ELR (cell line): ENCODE measurements at places on chromosomes 7 and 10.

- DNase-seq = no peak
Observed at GRCh38 chr10:6384031-6384430, 181.3 kb downstream of the PFKFB3 start.

DNA sequence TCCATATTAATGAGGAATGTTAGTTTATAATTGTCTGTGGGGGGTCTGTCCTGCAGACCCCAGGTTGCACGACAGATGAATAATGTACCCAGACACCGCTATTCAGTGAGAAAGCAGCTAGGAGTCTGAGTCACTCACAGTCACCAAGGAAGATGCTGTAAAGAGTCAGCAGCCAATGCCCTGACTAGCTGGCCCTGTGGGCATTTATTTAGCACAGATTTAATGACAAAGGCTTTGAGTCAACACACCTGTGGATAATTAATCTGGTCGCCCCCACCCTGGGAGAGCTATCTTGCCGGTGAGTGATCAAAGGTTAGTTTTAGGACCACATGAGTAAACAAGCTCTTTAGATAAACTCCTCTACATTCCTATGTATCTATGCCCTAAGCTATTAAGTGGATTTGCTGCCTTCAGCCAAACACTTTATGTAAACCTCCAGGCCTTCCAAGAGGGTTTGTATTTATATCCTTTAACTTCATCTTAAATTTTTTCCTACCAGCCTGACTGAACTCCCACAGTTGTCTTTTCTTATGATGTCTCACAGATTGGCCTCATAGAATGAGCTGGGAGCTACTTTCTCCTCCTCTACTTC lies 180.0 kb upstream of the ADCY1 start:
- DNase-seq = peak; percentile 16

- DNase-seq = peak; percentile 20
Observed at GRCh38 chr10:43573250-43574000, 991 bp downstream of the ZNF239 start.

GRCh38 chr10:72424561-72424960 lies 69.8 kb upstream of the DNAJB12 start:
- peak; percentile 11 for DNase-seq

DNA sequence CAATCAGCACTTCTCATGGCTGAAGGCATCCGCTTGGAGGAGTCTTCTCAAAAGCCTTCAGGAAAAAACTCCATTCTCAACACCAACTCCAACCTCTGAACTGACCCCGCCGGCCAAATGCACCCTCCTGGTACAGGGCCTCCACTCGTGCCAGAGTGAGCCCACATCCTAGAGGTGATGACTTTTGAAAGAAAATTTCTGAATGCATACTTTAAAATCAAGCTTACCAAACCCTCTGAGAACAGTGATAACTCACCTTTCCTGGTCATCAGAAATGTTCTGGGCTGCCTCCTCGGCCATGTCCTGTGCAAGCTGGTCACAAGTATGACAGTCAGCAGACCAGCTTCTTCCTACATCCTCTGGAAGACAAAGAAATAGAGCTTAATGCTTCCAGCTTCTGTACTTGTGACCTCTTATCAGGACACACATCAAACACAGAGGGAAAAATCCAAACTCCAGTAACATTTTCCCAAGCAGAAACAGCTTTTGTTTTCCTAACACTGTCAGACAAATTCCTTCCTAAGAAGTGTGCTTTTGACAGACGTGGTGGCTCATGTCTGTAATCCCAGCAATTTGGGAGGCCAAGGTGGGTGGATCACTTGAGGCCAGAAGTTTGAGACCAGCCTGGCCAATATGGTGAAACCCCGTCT lies at the start of gene PKD1L1:
PKD1L1 (minus strand) TSS at position 326 of the 650 bp plus-strand sequence; CDS start at position 300, 26 bp downstream.
- DNase-seq = no peak

GRCh38 chr7:7957513-7957912 lies 11.1 kb upstream of the GLCCI1 start:
- no peak for DNase-seq

- no peak for DNase-seq
Observed at GRCh38 chr7:28406192-28406591, 6.1 kb upstream of the CREB5 start.

DNA sequence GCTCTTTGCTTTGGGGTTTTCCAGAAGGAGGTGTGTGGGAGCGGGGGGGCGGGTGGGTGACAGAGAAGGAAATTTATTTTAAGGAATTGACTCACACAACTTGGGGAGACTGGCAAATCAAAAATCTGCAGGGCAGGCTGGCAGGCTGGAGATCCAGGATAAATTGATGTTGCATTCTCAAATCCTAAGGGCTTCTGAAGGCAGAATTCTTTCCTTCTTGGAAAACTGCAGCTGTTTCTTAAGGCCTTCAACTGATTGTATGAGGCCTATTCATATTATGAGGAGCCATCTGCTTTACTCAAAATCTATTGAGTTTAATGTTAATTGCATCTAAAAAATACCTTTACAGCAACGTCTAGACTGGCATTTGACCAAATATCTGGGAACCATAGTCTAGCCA lies 1528.8 kb upstream of the LRRTM3 start:
- DNase-seq = no peak

DNA sequence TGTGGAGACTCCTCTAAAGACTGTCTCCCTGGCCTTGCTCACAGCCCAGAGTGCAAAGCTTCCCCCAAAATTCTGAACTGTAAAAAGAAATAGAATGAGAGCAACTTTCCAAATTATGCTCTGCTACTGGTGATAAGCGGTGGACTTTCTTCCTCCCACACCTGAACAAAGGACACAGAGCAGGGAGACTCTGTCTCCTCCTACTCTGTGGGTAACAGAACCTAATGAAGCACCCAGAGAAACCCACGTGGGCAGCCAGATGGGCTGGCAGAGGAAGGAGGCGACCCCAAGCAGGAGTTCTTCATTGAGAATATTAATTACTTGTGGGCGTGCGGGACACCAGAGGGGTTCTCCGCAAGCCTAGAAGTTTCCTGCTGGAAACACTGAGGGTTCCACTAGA lies 139.5 kb downstream of the KMT2E start:
- no peak for DNase-seq

- peak; percentile 49 for DNase-seq
Observed at GRCh38 chr10:96995851-96996250, 163.8 kb downstream of the LCOR start.

DNA sequence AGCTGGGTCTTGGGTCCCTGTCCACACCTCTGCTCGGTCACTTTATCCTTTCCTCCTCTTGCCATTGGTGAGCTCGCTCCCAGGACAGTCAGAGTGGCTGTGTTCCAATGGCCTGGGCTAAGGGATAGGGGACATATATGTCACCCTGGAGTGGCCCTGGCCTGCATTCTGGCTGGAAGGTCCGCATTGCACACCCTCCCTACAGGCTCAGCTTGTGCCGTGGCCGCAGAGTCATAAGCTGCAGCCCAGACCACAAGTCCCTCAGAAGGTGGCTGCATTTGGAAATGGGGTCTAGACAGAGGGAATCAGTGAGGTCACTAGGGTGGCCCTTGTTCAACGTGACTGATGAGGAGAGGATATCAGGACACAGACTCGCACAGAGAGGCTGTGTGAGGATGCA lies 363.8 kb upstream of the SHH start:
- no peak for DNase-seq

GRCh38 chr10:97882142-97883091 lies 32.8 kb downstream of the GOLGA7B start:
- peak; percentile 85 for DNase-seq

DNA sequence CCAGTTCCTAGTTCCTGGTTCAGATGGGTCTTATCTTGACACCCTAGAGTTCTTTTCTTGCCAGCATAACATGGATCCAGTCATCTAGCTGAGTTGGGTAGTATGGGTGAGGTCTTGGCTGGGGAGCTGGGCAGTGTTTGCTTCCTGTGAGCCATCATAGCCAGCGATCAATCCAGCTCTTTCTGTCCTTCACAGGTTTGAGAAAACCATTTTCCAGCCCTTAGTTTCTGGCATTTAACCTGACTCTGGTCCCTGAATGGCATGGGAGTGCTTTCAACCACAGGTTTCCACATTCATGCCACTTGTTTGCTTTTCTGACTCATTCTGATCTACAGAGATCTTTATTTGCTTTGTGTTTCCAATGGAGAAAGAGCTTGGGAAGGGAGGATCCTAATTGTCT lies 8.6 kb downstream of the SLC13A1 start:
- DNase-seq = no peak

GRCh38 chr10:43093423-43094076 lies 16.7 kb downstream of the RET start:
- DNase-seq = peak; percentile 27

GRCh38 chr10:71045204-71045809 lies 156.9 kb upstream of the PCBD1 start:
- DNase-seq = no peak

GRCh38 chr10:86649471-86650150 lies 4.7 kb upstream of the OPN4 start:
- DNase-seq = no peak

DNA sequence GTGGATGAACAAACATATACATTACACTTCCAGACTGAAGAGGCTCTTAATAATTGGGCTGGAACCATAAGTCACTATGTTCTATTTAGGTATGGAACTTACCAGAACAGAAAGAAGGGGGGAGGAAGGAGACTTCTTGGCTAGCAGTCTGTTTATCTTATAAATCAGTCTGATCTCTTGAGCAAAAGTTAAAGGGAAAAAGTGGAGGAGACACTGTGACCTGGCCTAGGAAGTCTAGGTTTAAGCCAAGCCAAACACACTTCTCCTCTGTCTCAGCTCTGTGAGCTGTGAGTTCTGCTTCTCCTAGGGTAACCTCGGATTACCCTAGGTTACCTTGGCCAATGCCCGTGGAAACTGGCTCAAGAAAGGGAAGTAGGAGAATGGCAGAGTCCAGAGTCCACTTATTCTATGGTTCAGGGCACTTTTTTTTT lies 95.2 kb downstream of the PFKFB3 start:
- DNase-seq = no peak

GRCh38 chr10:62761115-62761514 lies 43.4 kb upstream of the ADO start:
- DNase-seq = peak; percentile 16

GRCh38 chr7:117946151-117946633 lies 73.0 kb upstream of the CTTNBP2 start:
- DNase-seq = no peak

DNA sequence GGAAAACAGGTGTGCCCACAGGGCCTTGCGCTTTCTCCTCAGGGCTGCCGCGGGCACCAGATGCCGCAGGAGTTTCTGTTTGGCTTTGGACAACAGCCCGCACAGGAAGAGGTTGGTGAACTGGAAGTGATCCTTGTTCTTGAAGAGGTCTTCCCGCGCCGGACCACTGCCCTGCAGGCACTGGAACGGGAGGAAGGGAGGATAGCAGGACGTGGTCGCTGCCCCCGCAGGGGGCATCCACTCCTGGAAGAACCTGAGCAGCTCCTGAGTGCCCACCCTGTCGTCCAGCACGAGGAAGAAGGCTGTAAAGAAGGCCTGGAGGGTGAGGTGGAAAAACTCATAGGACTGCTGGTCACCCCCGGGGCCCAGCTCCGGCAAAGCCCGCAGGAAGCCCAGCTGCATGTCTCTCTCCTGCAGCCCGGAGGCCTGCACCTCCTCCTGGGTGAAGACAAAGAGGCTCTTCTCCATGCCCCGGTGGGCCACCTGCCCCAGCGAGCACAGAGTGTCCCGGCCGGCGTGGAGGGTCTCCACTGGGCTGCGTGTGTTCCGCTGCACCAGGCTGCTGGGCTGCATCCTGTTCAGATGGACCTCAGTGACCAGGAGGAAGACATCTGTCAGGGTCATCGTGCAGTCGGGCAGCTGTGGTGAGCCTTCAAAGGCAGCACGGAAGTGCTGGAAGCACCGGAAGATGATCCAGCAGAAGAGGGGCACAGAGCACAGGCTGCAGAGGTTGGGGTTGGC lies 26.9 kb downstream of the NOD1 start:
- no peak for DNase-seq

GRCh38 chr10:42367532-42368230 lies 270.7 kb downstream of the ZNF33B start:
- DNase-seq = peak; percentile 91

- no peak for DNase-seq
Observed at GRCh38 chr10:43960135-43960415, 311.4 kb upstream of the ZNF32 start.

GRCh38 chr10:80468002-80468401 lies 13.9 kb downstream of the TSPAN14 start:
- DNase-seq = no peak

DNA sequence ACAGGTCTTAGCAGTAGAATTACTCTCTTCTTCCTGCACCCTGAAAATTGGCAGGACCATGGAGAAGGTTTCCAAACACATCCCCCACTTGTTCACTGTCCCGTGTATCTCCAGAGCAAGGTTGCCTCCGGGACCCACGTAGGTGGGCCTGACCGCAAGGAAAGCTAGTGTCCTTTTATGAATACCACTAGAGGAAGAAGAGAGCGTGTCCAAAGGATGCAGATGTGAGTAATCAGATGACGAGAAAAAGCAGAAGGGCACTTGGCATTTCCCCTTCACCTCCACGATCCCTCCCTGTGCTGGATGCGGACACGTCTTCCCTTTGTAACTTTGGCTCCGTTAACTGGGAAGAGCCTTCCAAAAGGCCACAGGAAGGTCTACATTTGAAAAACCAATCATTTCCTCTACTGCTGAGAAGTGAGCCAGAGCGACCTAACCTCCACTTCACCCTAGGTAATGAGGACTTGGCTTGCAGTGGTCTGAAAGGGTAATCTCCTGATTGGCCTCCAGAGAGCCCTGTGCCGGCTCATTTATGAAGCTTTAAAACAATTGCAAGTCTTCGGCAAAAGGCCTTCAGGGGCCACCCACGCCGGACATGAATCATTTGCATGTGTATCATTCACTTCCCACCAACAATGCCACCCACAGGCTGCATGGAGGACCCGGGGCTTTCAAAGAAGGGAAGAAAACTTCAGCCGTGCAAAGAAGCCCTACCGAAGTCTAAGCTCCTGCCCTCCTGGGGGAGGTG lies 55.4 kb downstream of the LYZL1 start:
- DNase-seq = peak; percentile 81

- DNase-seq = peak; percentile 19
Observed at GRCh38 chr7:13106513-13106912, 419.1 kb downstream of the ARL4A start.

DNA sequence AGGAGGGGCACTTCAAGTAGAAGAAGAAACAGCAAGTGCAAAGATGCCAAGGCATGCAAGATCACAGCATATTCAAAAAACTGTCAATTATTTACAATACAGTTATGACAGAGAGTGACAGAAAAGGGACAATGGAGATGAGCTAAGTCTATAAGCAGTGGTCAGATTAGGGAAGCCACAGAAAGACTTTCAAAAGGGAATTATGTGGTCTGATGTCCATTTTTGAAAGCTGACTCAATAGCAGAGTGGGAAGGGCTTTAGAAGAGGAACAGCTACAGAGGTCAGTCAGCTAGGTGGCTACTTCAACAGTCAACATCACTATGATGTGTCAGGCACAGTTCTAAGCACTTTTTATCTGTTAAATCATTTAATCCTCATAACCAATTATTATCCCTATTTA lies 45.2 kb upstream of the SPOCK2 start:
- peak; percentile 80 for DNase-seq

- no peak for DNase-seq
Observed at GRCh38 chr7:81232084-81232799, 313.4 kb upstream of the SEMA3C start.

DNA sequence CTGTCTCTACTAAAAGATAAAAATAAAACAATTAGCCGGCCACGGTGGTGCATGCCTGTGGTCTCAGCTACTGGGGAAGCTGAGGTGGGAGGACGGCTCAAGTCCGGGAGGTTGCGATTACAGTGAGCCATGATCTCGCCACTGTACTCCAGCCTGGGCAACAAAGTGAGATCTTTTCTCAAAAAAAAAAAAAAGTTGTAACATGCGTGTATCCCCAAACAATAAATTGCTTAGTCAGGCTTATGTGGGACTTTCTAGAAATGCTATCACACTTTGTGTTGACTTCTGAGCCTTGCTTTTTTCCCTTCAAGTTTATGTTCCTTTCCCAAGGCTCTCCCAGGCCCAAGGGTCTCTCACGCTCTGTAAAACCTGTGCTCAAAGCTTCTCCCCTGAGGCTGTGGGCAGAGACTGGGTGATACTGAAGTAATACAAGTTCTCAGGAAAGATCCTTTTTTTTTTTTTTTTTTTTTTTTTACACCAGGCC lies 88.0 kb upstream of the TNS3 start:
- DNase-seq = peak; percentile 76
